Fibroblast of lung (primary cell): ENCODE measurements at places on chromosomes 3 and 15.
A peak's percentile ranks its signal among the peaks of the same experiment; 100 is the strongest.

GRCh38 chr3:93904568-93904967 is 69.1 kb downstream of the PROS1 start:
- DNase-seq, result no peak

GRCh38 chr15:67240235-67241131 is 14.0 kb downstream of the AAGAB start:
- DNase-seq, result no peak

- DNase-seq, result no peak
Measured at GRCh38 chr15:59536553-59536952, 75.0 kb upstream of the GCNT3 start.

- no peak for DNase-seq
Measured at GRCh38 chr3:194500198-194500597, 13.4 kb upstream of the ATP13A3 start.

DNA sequence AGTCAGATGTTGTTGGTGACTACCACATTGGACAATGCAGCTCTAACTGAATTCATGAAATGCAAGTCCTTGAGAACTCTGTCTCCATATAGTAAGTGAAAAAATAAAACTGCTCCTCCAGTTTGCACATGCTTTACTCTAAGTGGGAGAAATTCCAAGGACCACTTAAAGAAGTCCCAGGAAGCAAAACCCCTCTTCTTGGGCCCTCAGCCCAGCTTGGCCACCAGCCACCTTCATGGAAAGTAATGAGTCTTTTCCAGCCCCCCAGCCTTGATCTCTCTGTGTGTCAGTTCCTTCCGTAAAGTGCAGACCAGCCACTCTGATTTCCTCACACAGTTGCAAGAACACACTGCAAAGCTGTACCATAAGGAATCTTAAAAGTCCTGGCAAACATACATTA is 34.5 kb downstream of the DAPK2 start:
- no peak for DNase-seq

GRCh38 chr3:14909250-14909649 is 38.1 kb upstream of the NR2C2 start:
- DNase-seq, result no peak

DNA sequence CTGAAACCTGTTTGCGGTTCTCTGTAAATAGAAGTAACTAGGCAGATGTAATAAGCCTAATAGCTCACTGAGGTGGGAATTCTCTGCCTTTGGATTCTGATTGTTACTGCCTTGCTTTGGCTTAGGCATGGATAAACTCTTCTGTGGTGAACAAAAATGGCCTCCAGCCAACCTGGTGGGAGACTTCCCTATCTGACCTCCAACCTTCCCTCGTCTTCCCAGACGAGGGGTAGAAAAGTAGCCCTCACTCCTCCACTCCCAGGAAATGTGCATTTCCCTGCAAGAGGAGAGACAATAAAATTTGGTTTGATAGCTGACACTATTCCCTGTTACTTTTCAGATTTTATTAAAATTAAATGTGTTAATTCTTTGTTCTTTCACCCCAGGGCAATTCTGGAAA is 606 bp upstream of the CD96 start:
- no peak for DNase-seq

DNA sequence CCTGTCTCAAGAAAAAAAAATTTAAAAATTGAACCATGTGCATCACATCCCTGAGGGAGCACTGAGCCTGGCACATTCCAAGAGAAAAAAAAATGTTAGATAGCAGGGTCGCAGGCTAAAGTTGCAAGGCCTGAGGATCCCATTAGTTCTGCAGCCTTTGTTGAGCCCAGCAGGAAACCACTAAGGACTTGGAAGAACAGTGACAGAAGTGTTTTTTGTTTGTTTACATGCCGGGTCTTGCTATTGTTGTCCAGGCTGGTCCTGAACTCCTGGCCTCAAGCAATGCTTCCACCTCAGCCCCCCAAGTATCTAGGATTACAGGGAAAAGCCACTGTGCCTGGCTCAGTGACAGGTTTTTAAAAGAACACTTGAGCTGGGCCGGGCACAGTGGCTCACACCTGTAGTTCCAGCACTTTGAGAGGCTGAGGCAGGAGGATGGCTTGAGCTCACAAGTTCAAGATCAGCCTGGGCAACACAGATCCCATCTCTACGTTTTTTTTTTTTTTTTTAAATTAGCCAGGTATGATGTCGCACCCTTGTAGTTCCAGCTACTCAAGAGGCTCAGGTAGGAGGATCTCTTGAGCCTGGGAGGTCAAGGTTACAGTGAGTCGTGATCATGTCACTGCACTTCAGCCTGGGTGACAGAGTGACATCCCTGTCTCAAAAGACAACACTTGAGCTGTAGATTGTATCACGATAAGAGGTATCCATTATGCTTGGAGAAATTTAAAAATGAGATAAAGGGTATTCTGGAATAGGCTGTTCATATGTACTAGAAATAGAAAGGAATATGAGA is 15.2 kb downstream of the CHAC1 start:
- DNase-seq, result no peak

- no peak for DNase-seq
Measured at GRCh38 chr3:10619989-10620832, 114.8 kb upstream of the ATP2B2 start.

DNA sequence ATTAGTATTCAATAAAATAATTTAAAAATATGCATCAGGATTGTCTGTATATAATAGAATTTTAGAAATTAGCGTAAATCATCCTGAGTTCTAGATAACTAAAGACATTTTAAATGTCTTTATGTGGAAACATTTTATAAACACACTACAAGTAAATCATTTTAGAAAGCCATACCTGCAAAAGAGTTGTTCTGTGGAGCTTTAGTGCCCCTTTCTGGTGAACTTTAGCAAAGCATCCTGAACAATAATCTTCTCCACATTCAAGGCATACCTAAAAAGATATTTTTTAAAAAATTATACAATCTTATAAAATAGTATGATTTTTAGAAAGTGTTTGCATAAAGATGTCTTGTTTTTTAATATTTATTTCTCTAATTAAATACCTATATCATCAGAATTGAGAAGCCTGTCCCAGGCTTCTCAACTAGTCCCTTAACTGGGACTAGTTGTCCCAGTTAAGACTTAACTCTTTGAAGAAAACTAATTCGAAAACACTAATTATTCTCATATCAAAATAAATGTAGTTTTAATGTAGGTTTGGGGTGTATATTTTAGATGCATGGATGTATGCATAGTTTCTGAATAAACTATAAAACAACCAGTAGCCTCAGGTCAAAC is 29.7 kb downstream of the ZBBX start:
- DNase-seq, result peak; percentile 15

DNA sequence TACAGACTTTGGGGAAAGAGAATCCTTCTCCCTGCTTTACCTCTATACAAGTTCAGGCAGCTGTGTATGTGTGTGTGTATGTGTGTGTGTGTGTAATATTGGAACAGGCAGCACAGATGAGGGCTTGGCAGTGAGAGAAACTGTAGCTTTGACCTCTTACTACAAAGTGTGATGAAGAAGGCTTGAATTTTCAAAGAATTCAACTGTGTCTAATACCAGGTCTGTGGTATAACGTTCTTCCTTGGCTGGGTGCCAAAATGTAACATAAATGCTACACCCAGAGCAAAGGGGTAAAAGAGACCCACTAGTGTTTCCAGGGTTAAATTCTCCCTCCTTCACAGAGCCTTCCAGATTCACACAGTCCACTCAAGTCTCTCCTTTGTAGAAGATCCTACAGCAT is 51.1 kb downstream of the CHST2 start:
- peak; percentile 56 for DNase-seq

DNA sequence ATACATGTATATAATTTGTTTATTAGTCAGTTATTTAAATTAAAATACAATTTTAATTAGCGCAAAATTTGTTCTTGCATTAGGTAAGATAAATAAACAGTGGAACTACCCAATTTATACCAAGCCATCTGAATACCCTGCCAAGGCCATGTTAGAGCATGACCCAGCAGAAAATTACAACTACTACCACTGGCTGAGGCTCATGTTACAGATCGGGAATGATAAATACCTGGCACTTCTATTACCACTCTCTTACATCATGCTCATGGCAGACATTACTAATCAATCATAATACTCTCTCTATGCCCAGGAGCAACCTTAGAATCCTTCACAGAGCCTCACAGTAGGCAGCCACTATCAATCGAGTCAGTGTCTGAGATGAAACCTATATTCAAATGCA is 21.2 kb upstream of the LMOD3 start:
- peak; percentile 79 for DNase-seq

DNA sequence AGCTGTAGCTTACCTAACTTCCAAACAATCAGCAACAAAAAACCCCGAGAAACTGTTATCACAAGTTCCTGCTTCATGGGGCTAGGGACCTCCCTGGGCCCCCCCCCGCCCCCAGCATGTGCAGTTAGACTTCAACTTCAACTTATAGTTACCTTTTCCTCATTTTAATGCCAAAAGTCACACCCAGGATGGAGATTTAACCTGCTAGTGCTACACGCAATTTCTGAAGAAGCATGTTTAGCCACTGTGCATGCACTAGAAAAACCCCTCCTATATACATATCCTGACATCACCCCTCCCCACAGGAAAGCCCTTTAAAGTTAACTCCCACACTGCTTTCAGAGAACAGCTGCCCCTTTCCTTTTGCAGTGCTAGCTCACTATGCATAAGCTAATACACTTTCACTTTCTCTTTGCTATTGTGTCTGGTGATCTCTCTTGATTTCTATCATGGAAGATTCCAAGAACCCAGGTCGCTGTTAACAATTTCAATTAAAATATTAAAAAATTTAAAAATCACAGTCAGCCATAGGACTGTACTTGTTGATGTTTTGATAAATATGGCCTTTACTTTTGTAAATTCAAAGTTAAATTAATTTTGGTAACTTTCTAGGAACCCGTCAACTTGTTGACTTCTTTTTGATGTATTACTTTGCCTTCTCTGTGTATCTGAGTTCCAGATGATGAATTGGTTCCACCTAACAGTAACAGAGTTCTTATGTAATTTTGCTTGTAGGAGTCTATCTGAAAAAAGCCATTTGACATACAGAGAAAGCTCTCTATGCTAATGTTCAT is 75.2 kb upstream of the ACAD9 start:
- peak; percentile 57 for DNase-seq

DNA sequence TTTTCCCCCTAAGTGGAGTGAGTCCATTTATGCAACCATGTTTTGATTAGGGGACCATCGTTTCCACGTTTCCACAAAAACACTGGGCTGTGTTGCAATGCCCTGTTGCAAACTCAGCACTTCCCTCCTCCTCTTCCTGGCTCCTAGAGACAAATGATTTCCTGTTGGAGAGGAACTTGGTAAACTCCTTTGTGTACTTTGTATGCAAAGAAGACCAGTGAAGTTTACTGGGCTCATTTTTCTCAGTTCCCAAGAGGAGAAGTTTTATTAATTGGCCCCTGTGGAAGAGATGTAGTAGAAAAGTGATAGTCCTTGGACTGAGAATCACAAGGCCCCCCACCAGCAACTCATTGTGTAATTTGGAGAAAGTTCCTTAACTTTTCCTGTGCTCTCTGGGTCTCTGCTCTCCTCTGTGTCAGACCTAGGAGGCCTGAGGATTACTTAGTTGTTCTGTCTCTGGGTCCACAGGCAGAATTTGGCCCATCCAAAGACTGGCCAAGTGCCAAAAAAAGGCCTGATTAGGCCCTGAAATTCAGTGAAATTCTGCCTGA is 95.0 kb downstream of the ATG7 start:
- peak; percentile 49 for DNase-seq

DNA sequence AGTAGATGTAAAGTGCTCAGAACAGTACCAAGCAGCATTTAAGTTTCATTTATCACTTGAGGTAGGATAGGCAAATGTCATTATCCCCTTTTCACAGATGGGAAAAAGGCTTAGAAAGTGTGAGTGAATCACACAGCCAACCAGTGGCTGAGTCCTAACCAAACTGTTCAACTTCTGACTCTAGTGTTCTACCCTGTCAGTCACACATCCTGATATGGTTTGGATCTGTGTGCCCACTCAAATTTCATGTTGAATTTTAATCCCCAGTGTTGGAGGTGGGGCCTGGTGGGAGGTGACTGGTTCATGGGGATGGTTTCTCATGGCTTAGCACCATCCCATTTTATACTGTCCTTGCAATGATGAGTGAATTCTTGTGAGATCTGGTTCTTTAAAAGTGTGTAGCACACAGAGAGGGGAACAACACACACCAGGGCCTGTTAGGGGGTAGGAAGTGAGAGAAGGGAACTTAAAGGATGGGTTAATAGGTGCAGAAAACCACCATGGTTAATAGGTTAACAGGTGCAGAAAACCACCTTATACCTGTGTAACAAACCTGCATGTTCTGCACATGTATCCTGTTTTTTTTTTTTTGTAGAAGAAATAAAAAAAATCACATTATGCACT is 304.7 kb downstream of the SUCLG2 start:
- DNase-seq, result peak; percentile 30

DNA sequence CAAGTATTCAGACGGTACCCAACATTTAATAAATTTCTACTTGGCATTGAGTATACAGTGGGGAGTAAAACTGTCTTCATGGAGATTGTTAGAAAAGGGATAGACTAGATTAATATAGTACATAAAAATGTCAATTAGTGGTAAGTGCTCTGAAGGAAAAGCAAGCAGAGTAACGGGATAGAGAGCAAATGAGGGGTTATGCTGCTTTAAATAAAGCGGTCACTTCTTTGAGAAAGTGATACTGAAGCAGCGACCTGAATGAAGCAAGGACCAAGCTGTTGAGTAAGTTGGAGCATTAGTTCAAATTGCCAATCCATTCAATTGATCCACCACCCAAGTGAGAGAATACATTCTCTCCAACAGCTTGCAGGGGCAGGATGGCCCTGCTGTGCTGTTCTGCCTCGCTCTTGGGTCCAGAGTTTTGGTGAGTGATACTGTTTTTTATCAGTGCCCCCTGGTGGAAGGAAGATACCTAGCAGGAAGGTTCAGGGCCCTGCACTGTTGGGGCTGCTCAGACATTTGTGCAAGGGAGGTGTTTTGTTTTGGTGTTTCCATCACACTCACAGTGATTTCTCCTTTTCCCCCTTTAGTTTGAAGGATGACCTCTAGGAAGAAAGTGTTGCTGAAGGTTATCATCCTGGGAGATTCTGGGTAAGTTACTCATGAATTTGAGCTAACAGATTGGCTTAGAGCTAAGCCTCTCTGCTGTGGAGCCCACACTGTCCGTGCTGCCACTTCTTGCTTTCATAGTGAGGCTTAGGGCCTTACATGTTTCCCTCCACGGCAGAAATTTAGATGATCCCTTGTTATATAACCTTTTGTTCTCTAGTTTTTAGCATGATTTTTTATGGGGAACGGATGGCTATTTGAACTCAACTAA is 69.0 kb downstream of the RAB7A start:
- peak; percentile 48 for DNase-seq

- no peak for DNase-seq
Measured at GRCh38 chr3:195441476-195441991, 1.3 kb downstream of the ACAP2 start.

DNA sequence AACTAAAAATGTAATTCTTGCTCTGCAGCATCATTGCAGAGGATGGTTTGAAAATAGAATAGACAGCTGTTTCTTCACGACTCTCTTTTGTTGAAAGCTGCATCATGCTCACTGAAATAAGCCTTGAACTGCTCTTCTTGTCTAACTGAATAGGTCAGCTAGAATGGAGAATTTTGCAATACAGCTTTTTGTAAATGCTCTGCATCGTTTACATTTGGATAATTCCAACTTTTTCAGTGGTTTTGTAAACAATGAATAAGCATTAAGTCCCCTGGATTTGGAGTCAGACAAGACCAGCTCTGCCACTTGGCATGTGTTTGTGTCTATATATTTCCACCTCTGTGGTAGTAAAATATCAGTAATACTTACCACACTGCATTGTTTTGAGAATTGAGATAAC is 95.2 kb downstream of the PLSCR2 start:
- peak; percentile 10 for DNase-seq

GRCh38 chr3:133211449-133211848 is 173.3 kb downstream of the TMEM108 start:
- DNase-seq, result peak; percentile 27
